ENCODE measurements at places on chromosomes 2 and 18.

DNA sequence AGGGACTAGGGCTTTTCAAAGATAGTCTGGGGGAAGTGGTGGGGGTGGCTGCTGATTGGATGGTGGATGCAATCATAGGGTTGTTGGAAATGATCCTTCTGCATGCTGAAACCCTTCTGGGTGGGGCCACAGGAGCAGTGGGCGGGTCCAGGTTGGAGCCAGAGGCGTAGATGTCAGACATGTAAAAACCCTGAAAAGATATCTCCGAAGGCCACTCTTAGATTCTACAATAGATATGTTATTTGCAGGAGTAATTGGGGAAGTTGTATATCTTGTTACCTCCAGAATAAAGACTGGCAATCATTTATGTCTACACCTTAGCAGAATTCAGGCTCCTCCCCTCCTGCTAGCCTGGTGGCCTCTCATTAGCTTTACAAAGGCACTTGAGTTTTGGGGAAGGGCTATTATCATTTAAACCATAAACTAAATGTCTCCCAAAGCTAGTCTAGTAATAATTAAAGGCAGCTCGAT lies 8.2 kb upstream of the FAM98A start:
- no peak for DNase-seq

DNA sequence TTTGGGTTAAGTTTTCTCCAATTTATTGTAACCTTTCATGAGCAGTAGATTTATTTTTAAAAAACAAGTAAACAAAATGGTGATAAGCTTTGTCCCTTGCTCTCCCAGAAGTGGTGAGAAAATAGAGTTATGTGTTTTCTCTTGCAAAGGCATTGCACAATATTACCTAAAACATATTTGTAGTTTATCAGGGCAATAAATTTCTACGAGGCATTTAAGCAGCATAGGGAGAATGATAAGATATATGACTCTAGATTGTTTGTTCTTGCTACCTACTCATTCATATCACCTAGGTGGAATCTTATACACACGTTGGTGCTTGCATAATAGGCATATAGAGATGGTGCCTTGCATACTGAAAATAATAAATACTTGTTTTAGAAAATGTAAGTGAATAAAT lies 201.7 kb downstream of the MYO1B start:
- no peak for DNase-seq

GRCh38 chr2:189370719-189371118 lies 70.6 kb upstream of the WDR75 start:
- no peak for DNase-seq

DNA sequence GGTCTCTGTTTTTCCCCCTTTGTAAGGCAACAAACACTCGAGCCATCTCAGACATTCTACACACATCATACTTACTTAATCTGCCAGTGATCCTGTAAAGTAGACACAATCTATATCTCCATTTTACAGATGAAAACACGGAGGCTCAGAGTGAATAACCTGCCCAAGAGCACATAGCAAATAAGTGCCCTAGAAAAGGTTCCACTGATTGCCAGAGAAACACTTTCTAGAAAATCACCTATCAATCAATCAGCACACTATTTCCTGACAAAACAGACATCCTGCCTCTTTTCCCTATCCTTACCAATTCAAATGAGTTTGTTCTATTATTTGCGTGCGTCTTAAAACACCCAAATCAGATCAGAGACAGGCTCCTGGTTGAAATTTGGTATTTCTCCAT lies 23.9 kb downstream of the SLC66A3 start:
- DNase-seq = no peak

DNA sequence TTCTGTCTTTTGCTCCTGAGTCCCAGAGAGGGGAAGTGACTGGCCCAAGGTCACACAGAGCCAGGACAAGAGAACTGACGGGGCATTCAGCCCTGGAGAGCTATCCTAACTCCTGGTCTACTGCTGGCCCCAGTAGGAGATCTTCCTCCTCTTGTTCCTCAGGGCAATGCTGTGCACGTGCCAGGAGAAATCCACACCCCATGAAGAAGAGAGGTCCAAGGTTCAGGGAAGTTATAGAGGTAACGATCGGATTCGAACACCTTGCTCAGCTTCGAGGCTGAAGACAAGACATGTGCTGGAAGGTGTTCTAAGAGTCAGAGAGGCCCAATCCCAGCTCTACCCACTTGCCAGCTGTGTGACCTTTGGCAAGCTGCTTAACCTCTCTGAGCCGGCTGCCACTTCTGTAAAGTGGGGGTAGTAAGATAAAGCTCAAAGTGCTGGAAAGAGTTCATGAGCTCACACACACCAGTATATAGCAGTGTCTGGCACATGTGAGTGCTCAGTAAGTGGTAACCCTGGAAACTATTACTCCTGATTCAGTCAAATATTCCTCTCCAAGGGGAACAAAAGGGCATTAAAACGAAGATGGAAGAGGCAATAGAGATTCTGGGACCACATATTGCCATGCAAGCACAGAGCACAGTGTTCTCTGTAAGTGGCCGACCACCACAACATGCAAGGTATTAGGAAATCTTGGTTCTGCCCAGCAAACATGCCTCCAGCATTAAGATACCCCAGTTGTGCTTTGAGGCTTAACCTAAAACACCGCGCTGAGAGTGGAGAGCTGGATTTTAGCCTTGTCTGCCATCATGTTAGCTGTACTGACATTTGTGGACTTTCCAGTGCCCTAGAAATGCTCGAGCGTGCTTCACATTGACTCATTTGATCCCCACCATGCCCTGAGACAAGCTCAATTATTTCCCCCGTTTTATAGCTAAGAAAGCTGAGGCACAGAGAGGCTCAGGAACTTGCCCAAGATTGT lies 25.6 kb downstream of the SERTAD2 start:
- no peak for DNase-seq

DNA sequence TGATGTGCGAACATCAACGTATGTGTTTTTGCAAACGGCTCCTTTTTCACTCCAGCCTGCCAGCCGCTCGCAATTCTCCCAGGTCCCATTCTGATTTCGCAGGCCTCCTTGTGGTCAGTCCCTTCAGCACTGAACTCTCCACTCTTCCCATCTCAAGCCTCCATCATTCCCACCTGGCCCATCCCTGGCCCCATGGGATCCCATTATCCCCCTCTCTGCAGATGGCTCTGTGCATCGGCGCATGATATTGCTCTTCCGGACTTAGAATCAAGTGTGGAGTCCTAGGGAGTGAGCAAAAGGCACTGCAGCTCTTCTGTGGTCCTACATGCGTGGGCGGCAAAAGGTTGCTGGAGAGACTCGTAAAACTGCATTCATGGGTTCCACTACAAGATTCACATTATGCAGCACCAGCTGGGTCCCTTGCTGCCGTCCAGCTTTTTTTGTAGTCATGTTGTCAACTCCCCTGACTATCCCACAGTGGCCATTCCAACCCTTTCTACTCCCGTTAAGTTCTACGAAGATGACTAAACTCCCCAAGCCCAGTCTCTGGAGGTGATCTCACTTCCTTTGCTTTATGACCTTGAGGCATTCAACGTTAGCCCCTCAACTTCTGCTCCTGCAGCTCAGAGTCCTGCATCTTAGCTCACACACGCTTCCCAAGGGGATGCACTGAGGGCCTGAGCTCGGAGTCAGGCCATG lies 125.3 kb upstream of the NRP2 start:
- DNase-seq = no peak

GRCh38 chr2:26886736-26887135 lies 38.8 kb downstream of the DPYSL5 start:
- no peak for DNase-seq

DNA sequence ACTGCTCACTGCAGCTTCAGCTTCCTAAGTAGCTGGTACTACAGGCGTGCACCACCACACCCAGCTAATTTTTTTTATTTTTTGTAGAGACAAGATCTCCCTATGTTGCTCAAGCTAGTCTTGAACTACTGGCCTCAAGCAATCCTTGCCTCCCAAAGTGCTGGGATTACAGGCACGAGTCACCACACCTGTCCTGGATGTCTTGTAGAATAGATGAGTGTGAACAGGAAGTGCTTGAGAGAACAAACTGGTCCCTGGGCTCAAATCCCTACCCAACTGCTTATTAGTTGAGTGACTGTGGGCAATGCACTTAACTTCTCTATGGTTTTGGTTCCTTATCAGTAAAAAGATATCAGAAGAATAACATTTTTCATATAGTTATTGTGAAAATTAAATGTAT lies 34.2 kb downstream of the PKDCC start:
- DNase-seq = no peak

- DNase-seq = no peak
Observed at GRCh38 chr18:36849288-36850006, 20.5 kb downstream of the KIAA1328 start.

DNA sequence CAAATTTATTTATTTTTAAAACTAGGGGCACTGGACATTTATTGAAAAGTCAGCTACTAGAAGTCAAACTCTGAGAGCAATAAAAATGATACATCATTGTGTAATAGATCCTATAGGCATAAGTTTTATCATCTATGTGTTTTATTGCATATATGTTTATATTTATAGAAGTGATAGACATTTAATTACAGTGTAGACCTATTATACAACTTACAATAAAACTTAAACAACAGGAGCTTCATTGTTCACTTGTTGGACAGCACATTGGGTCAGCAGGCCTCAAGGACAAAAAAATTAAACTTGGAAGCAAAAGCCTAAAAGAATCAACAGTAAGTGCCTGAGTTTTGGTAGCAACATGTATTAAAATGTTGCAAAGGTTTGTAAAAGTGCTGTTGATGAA lies 15.0 kb upstream of the ACTR2 start:
- no peak for DNase-seq

GRCh38 chr2:74419345-74419744 lies 2.1 kb downstream of the C2orf81 start:
- no peak for DNase-seq

GRCh38 chr18:22470248-22471235 lies 52.8 kb upstream of the CTAGE1 start:
- no peak for DNase-seq

DNA sequence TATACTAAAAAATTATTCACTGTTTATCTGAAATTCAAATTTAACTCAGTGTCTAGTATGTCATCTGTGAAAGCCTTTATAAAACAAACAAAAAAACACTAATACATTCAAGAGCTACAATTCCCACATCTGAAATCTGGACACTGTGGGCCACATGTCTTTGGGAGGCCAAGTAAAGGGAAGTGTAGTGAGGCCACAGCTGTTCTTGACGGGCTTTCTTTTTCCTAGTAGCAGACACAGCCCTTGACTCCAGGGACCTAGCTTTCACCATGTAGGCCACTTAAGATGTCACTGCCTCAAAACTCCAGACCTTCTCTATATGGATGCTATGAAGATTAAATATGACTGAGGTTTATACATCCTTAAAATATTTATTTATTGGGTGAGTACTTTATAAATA lies 91.1 kb downstream of the RBMS1 start:
- no peak for DNase-seq

DNA sequence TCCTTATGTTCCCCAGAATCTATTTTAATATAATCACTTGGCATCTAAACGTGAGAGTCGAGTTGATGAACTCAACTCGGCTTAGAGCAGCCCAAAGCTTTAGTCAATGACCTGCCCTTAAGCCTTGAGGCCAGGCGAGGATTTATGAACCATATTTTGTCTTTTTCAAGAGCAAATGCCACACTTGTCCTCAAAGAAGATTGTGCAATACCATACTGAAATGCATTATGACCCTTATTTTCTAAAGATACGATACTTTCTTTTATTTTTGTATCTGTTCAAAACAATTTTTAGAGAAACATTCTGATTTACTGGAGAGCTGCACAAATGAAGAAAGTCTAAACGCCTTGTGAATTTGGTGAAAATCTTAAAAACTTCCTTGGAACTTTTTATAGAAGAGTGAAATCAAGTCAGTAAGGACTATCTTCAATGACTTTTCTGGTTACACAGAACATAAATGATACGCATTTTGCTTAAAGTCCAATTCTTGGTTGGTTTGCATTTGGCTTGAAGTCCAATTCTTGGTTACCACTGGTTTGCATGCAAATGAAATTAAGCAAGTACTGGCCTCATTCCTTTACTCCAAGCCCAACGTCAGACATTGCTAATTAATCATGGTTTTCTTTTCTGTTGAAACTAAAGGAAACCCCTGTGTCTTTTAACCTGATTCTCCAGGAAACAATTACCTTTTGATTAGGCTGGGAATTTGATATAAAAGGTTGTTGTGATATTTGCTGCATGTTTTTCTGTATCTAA lies 105.8 kb upstream of the CAVIN2 start:
- DNase-seq = no peak

DNA sequence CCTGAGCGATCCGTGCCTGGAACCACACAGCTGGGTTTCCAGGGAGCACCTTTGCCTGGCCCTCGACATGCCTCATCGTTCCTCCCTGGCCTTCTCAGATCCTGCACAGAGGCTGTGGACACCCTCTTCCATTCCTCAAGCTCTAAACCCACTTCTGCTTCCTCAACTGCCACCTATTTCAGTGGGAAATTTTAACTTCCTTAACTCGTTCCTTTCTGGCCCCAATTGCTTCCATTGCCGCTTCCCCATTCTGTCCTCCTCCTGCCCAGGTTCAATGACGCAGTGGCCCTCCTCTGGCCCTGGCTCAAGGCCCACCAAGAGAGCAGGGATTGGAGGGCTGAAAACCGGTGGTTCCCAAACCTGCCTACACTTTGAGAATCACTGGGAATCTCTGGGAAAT lies 4.8 kb upstream of the B3GNT7 start:
- no peak for DNase-seq

DNA sequence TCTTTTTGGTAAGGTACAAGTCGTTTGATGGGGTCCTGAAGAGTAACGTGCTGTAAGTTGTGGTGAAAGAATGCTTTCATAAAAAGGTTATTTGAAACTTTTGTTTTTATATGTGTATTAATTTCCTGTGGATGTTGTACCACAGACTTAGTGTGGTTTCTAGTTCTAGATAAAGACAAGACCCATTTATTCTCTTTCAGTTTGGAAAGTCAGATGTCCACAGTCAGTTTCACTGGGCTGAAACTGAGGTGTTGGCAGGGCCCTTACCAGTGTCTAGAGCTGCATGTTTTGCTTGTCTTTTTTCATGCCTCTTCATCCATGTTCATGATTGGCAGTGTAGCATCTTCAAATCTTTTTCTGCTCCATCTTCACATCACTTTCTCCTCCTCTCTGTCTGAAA lies 22.1 kb upstream of the DOCK10 start:
- DNase-seq = no peak

DNA sequence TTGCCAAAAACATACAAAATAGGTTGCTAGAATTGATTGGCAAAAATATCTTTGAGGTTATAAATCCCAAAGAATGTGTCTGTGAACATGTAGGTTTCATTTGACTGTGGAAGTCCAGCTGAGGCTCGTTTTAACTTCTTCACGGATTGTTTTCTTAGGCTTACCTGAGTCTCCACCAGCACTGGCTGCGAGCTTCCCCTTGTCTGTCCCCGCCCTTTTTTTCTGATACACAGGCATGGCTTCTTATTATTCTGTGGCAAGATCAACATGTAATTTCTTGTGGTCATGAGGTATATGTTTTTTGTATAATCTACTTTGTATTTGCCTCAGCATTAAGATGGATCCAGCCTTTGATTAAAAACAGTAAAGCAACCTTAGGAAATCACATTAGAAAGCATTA lies 7.2 kb upstream of the SLC40A1 start:
- no peak for DNase-seq

GRCh38 chr2:232236200-232236599 lies 142.4 kb upstream of the ALPP start:
- DNase-seq = peak; percentile 18

GRCh38 chr2:232525199-232525598 lies 761 bp upstream of the CHRND start:
- DNase-seq = no peak

All from GM12864 (cell line).